ENCODE measurements at places on chromosomes 6 and 20.

DNA sequence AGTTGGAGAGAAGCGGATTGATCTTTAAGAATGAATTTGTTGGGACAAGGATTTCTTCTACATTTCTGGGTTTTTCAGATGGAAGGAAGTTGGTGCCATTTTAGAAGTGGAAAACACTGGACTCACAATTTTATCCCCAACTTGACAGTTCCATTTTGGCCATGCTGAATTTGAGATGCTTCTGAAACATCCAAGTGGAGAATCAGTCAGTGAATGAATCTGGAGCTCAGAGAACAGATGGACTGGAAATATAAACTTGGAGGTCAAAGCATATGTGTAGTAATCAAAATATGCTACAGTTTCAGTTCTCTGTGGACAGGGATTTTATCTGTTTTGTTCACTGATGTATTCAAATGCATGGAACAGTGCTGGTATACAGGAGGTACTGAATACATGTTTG lies 89.9 kb downstream of the KCNQ5 start:
- no peak for DNase-seq

DNA sequence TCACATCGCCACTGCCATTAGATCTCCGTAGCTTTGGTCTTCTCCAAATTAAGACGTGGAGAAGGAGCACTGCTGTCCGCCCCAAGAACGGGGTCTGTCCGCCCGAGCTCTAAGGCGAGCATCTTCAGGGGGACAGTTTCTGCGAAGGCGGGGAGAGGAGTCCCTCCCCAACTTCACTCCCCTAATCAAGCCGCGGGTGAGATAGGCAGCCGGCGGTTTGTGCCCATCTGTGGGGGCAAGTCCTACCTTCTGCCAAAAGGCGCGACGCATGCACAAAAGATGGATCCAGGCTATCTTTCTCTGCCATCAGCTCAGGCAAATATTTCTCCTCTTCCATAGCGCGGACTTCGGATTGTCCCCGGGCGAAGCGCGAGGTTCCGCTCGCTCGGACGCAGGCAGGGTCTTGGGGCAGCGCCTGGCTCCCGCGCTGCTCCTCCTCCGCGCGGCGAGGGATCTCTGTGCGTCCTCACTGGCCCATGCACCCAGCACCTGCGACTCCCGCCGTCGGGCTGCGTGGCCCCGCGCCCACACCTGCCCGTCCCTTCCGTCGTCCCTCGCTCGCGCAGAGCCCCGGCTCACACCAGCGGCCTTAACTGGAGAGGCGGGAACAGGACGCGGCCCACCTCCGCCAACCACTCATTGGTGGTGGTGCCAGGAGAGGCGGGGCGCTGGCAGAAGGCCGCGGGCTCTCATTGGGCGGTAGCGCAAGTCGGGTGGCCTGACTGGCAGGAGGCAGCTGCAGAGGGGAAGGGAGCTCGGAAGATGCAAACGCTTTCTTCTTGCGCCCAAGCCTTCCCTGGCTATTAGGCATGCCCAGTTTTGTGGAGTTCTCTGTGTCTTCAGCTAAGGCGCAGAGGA lies at the start of gene KHDRBS2:
KHDRBS2 (minus strand) TSS at position 614 of the 858 bp plus-strand sequence.
- no peak for DNase-seq

DNA sequence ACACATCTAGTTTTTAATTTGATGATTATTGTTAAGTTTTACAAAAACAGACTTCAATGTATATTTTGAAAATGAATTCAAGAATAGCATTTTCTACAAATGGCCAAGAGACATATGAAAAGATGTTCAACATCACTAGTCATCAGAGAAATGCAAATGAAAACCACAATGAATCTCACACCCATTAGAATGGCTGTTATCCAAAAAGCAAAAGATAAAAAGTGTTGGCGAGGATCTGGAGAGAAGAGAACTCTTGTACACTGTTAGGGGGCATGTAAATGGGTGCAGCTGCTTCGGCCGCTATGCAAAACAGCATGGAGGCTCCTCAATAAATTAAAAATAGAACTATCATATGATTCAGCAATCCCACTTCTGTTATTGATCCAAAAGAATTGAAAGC lies 185.8 kb upstream of the CCN2 start:
- no peak for DNase-seq

DNA sequence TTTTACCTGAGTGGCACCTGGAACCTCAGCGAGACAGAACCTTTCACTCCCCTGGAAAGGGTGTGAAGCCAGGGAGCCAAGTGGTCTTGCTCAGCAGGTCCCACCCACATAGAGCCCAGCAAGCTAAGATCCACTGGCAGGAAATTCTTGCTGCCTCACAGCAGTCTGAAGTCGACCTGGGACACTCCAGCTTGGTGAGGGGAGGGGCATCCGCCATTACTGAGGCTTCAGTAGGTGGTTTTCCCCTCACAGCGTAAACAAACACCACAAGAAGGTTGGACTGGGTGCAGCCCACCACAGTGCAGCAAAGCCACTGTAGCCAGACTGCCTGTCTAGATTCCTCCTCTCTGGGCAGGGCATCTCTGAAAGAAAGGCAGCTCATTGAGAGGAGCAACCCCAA lies 134.7 kb upstream of the RSPO3 start:
- no peak for DNase-seq

- no peak for DNase-seq
Observed at GRCh38 chr20:19761841-19762240, 3.8 kb downstream of the RIN2 start.

- no peak for DNase-seq
Observed at GRCh38 chr6:30948811-30949210, 8.0 kb downstream of the MUCL3 start.

- no peak for DNase-seq
Observed at GRCh38 chr20:33606118-33606771, 55.9 kb upstream of the C20orf144 start.

DNA sequence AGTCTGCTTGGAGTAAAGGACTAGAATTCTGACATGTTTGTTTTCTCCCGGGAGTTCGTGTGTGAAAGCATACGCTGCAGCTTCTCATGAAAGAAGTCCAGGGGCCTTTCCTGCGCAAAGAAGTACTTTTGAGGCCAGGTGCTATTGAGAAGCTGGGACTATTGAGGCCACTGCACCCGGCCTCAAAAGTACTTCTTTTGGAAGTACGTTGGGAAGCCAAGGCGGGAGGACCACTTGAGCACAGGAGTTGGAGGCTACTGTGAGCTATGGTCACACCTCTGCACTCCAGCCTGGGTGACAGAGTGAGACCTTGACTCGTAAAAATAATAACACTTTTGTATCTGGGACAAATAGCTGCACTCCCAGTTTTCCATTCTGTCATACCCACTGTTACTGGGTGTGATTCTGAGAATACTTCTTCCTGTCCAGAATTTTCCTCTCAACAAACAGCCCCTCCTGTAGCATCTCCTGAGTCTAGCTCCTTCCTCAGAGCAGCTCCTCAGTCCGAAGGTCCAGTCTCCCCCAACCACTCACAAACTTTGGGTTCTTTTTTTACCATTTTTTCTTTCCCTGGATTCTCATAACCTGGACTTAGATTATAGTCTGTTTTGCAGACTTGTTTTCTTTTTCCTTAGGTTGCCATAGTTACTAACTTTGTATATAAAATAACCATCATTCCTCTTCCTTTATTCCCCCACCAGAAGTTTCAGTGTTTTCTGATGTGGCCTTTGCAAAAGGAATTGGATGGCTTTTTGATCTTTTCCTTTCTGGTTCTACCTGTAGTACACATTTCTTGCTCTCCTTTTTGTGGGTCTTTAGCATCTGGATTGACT lies 12.7 kb downstream of the STK35 start:
- no peak for DNase-seq

DNA sequence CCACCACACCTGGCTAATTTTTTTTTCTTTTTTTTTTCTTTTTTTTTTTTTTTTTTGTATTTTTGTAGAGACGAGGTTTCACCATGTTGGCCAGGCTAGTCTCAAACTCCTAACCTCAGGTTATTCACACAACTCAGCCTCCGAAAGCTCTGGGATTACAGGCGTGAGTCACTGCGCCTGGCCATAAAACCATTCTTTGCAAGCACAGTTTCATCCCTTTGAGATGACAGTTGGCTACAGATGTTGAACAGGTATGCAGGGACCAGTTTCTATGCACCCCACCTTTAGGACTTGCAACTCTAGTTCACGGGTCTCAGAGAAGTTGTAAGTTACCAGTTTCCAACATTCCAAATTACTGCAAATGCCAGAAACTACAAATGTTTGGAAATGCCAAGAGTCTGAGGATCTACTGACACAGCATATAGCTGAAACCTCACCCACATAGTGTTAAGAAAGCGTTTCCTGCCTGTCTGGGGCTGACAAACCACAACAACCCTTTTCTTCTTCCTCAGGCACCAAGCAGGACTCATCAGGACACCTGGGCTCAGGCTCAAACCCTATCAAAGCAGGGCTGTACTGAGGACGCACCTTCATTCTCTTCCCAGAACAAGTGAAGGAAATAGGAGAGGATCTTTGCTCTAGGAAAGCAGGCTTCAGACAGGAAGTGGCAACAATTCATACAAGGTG lies 22.9 kb downstream of the ARHGAP18 start:
- DNase-seq, result no peak

- no peak for DNase-seq
Observed at GRCh38 chr20:41377275-41377674, 10.7 kb upstream of the EMILIN3 start.

DNA sequence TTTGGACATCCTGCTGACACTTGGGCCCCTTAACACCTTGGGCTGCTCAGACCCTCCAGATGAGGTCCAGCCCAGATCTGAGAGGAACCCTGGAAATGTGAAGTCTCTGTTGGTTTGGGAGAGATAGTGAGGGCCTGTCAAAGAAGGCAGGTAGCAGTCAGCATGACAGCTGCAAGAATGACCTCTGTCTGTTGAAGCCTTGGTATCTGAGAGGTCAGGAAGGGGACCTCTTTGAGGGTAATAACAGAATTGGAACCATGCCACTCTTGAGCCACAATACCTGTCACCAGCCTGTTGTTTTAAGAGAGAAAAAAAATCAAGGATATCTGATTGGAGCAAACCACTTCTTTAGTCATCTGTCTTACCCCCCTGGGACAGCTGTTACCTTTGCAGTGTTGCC lies 4.2 kb downstream of the SYS1 start:
- no peak for DNase-seq

GRCh38 chr6:32171234-32171633 lies 4.7 kb downstream of the AGPAT1 start:
- no peak for DNase-seq

Measured in stimulated activated CD4-positive, alpha-beta T cell treated with anti-CD3 and anti-CD28 coated beads, Interleukin-1b, Interleukin-23, amount 100 ng/mL, for 24 hours (primary cell).